ENCODE measurements at places on chromosomes 1 and 21.

GRCh38 chr1:24917327-24918074 lies 12.6 kb downstream of the RUNX3 start:
- DNase-seq = no peak

- no peak for DNase-seq
Observed at GRCh38 chr21:15272171-15272570, 207.4 kb upstream of the NRIP1 start.

DNA sequence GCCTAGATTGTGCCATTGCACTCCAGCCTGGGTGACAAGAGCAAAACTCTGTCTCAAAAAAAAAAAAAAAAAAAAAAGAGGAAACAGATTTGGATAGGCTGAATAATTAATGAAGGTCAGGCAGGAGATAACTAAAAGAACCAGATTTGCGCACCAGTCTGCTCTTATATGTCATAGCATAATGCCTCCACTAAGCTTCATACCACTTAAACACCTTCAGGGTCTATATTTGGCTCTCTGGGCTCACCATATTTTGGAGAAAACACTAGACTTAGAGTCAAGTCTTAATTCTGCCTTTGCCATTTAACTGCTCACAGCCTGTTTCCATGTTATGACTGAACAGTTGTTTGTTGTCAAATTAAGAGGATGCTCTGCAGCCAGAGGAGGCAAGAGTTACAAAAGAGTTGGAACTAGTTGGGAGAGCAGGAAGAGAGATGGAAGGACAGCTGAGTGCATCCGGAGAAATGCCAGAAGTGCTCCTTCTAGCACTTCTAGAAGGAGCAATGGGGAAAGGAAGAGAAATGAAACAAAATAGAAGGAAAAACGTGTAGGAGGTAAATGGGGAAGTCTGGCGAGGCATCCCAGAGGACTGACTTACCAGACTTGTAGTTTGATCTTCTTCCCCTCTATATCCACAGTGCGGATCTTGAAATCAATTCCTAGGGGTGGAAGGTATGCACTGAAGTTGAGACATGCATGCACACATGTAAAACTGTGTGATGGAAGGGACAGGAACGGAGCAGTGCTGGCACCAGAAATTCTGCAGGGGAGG lies 1.8 kb downstream of the RAB13 start:
- DNase-seq = no peak

- DNase-seq = no peak
Observed at GRCh38 chr1:202622388-202622787, 87.9 kb downstream of the SYT2 start.

DNA sequence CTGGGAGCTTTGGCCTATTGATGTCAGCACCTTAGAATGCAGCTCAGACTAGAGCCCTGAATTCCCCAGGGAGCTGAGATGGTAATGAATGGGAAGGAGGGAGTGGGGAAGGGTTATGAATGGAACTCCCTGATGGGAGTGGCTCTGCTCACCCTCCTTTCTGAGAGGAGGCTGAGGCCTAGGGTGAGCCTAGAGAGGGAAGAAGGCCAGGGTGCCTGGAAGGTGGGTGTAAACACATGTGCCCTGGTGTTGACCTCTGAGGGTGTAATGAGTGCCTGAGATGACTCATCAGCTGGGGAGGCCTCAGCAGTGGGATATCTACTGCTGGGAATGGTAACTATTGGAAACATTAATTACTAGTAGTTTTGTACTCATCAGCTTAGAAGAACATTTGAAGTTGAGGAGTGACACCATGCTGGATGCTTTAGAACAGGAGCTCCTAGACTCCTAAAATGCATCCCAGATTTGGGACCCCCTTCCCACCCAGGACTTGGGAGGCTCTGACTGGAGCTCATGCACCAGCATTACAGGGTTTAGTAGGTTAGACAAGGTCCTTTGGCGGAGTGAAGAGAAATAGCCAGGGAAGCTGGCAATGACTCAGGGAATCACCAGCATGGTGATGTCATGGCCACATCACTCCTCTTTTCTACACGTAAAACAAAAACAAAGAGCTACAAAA lies 16.0 kb upstream of the PIGV start:
- DNase-seq = peak; percentile 57

DNA sequence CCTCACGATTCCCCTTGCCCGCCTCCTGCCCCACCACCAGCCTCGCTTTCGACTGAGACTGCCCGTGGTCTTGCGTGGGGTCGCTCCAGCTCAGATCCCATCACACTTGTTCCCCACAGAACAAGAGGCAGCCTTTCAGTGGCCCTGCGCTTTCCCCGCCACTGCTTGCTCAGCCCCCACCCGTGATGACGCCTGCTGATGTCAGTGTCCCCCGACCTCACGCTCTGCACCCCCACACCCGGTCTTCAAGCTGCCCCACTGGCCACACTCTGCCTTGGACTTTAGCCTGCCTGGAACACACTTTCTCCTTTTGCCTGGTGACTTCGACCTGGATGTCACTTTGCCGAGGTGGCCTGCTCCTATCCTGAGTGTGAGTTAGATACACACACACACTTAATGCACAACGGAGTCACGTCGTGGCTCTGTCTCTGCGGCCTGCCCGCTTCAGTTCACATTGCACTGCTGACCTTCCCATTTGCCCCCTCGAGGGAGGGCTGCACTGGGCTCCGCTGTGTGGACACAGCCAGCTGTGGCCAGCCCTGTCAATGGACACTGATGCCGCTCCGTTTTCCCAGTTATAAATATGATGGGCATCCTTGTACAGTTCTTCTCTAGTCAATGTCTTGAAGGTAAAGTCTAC lies 13.0 kb downstream of the AGPAT3 start:
- DNase-seq = no peak

DNA sequence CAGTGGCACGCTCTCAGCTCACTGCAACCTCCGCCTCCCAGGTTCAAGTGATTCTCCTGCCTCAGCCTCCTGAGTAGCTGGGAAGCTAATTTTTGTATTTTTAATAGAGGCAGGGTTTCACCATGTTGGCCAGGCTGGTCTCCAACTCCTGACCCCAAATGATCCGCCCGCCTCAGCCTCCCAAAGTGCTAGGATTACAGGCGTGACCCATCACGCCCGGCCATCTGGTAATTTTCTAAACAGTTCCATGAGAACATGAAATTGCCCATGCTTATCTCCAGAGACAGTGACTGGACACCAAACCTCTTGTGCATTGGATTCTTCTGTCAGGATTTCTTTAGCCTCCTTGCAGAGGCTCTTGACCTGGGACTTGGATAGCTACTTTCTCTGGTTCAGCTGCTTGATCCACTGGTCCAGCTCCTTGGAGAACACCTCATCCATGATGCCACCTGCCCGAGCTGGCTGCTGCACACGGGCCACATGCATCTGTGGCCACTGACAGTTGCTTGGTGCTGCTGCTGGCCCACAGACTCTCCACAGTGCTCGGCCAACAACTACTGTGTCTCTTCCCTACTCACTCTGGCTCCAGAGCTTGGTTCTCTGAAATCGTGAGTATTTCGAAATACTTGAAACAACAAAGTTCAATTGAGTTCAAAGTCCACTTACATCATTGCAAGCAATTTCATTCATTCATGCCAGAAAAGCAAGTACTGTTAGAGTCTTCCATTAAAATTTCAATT lies 40.0 kb upstream of the CTPS1 start:
- no peak for DNase-seq

DNA sequence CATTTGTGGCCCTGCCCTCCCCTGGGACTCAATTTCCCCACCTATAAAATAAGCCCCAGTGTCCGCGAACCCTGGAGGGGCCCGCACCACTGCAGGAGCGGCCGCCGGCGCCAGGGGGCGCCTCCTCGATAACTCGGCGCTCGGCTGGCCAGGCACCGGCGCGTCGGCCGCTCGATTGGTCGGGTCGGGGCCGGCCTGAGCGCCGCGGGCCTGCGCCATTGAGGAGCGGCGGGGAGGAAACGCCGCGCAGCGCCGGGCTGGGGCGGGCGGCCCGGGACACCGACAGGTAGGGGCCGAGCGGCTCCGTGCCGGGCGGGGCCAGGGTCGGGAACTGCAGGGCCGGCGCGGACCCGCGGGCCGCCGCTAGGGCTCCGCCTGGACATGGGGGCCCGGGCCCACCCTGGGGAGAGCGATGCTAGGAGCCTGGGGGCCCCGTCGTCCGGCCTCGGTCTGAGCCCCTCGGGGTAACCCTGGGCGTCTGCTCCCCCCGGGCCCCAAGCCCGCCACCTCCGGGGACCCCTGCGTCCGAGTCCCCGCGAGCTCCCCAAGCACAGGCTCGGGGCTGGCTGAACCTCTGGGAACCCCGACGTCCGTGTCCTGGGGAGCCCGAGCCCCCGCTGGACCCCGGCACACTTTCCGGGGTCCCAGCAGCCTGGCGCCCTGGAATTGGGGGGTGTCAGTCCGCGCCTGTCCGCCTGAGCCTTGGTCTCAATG lies at the start of gene VPS13D:
Gene VPS13D, plus strand, starts transcription at position 196 of the 714 bp plus-strand sequence. CDS start 4,237 bp downstream, outside the sequence.
- peak; percentile 88 for DNase-seq

GRCh38 chr1:24536391-24536840 lies 19.5 kb upstream of the NCMAP start:
- no peak for DNase-seq

DNA sequence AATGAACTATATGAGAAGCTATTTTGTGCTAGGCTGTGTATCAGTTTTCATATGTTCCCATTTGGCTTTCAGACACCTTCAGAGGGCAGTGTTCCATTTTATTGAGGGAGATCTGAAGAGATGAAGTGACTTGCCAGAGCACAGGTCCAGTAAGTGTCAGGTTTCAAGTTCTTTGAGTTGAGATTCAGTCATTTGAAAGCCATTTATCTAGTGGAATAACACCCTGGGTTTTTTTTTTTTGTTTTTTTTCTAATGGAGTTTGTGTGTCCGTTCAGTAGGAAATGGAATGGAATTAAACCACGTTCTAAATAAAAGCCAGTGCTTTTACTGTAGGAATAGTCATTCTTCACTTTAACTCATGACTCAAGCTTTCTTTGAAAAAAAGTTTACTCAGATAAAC lies 652.9 kb upstream of the USP24 start:
- DNase-seq = no peak

- no peak for DNase-seq
Observed at GRCh38 chr1:41740630-41741239, 178.0 kb downstream of the HIVEP3 start.

DNA sequence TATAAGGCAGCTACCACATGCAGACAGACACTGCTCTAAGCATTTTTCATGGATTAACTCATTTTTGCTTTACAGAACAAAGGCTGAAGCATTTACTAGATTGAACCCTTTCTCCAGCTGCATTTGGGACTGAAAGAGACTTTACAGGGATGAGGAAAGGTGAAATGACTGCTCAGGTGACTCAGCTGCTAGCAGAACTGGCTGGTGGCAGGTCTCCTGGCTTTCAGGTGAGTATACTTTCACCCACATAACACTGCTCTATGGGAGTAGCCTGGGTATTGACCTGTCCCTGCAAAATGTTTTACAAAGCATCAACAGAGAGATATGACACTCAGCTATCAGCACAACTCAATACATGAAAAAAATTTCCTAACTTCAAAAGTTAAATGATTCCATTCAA lies 2.6 kb upstream of the CCDC185 start:
- DNase-seq = no peak

Measured in ELF-1 (cell line).